ENCODE measurements at places on chromosomes 2 and 18.

GRCh38 chr18:57981308-57982028 is 62.6 kb upstream of the NEDD4L start:
- no peak for DNase-seq

GRCh38 chr2:182920631-182921056 is 54.2 kb upstream of the FRZB start:
- no peak for DNase-seq

- DNase-seq, result no peak
Observed at GRCh38 chr2:65608916-65609315, 176.5 kb upstream of the SPRED2 start.

- peak; percentile 70 for DNase-seq
Observed at GRCh38 chr2:55482186-55482884, 37.2 kb upstream of the CFAP36 start.

DNA sequence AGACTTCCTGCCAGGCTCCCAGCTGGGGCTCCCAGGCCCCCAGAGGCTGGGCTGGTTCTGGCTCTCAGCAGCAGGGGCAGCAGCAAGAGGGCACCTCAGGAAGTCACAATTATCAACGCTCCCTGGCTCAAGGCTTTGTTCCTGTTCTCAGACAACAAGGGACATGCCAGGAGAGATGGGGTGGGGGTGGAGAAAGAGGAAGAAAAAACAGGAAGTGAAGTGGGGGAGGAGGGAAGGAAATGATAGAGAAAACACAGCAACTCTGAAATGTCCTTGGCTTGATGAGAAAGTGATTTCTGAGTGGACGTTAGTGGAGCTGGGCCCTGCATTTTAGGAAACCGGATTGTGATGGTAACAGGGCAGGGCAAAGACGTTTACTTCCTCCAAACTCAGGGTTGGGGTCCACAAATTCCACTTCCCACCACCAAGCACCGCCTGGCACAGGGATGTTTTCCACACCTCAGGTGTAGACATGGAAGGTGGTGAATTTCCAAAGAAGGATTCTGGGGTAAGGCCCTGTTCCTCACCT is 40.4 kb downstream of the CYRIA start:
- DNase-seq, result peak; percentile 45

DNA sequence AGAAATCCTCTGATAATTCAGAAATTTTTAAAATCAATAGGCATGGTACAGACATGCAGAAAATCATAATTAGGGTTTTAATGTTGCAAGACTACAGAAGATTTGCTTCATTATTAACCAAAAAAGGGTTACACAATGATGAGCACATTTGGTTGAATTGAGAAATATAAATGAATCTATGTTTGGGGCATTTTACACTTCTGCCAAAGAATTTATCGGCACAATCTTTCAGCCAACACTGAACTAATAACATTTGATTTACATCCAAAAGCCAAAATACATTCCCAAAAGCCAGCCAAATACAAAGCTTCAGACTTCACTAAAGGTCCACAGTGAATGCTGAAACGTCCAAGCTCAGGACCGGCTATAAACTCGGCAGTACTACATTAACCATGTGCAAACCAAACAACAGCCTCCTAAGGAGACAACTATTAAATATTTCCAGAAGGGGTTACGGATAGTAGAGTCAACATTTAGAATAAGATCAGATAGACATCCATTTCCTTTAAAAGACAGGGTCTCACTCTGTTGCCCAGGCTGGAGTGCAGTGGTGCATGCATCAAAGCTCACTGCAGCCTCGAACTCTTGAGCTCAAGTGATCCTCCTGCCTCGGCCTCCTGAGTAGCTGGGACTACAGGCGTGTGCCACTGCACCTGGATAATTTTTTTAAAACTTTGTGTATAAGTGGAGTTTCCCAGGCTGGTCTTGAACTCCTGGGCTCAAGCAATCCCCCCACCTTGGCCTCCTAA is 29.4 kb downstream of the SPRED2 start:
- DNase-seq, result no peak

- DNase-seq, result no peak
Observed at GRCh38 chr18:27787547-27787946, 389.4 kb downstream of the CDH2 start.

- no peak for DNase-seq
Observed at GRCh38 chr2:112144966-112145365, 6.8 kb downstream of the FBLN7 start.

DNA sequence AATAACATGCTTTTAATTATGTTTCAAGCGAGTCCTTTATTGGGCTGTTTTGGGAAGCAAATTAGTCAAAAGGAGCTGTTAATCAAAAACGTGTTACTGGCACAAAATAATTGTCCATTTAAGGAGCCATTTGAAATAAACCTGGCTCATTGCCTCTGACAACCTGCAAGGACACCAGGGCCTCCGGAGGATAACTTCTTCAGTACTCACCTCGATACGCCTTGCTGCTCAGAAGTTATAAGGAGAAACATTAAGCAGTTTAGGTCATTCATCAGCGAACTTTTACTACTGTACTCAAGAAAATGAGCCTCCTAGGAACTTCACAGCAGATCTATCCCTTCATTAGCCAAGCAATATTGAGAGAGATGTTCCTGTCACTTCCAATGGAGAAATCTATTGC is 1579.2 kb upstream of the ACVR2A start:
- no peak for DNase-seq

GRCh38 chr2:28366496-28367282 is 26.0 kb upstream of the FOSL2 start:
- peak; percentile 49 for DNase-seq

Data from choroid plexus epithelial cell (primary cell).